Progenitor cell of endocrine pancreas (in vitro differentiated cells): ENCODE measurements at places on chromosomes 3 and 15. TPM values are rescaled to one million over a fixed set of nuclear protein-coding genes. Genes with fewer than 3 reads are reported as not detected.
A peak's percentile ranks its signal among the peaks of the same experiment; 100 is the strongest.

DNA sequence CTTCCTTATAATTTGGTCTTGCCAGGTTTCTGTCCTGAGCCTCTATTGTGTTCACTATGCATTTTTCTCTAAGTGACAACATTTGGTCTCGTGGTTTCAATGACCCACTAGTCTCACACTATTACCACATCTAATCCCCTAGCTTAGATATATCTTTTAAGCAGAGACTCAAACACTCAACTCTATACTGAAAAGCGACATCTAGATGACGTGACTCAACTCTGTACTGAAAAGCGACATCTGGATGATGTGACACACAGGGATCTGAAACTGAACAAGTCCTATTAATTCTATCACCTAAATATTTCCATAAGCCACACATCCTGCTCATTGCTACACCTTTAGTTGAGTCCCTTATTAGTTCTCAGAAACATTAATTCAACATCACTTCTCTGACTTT lies 141.7 kb upstream of the MBNL1 start:
- DNase-seq = no peak

GRCh38 chr3:64975147-64975546 lies 287.3 kb upstream of the ADAMTS9 start:
- DNase-seq = no peak

GRCh38 chr3:11982341-11982941 lies 21.7 kb upstream of the SYN2 start:
- DNase-seq = no peak

The GRM2 gene
- 0.19 and 0.82 TPM in 2 replicates for total RNA-seq

DNA sequence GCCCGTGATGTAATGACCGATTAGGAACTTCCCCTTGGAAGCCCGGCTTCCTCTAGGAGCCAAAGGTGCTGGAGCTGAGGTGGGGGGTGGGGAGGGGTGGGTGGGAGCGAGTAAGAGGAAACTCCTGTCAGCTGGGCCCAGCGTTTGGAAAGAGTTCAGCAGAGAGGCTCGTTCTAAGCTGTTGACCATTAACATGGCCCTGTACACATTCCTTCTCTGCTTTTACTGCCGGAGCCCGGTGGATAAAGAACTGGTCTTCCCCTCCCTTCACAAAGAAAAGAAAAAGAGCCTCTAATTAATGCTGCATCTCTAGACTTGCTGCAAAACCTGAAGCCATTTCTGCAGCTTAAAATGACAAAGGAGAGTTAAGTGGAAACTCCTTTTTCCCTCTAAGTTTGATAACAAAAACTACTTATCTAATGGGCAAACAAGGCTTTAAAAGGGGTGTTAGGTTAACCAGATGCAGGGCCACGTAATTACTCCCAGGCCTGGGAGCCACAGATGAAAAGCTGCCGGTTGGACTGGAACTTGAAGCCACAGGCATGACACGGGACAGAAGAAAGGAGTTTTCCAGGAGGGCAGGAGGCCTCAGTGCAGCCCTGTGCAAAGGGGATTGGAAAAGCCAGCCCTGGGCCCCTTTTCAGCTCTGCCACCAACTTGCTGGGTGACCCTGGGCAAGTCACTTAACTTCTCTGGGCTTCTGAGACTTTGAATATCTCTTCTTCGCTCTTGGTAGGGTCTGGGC lies 71.3 kb downstream of the SMAD6 start:
- DNase-seq = no peak

- DNase-seq = no peak
Observed at GRCh38 chr3:133276594-133276993, 123.3 kb upstream of the BFSP2 start.

GRCh38 chr3:53230041-53230621 lies 25.7 kb downstream of the TKT start:
- DNase-seq = no peak

The CD80 gene
- 0.20 and 0.24 TPM in 2 replicates for total RNA-seq

The GPR149 gene
- not detected in 2 replicates for total RNA-seq

- DNase-seq = peak; percentile 41
Observed at GRCh38 chr3:10867384-10867783, 51.4 kb downstream of the SLC6A11 start.

DNA sequence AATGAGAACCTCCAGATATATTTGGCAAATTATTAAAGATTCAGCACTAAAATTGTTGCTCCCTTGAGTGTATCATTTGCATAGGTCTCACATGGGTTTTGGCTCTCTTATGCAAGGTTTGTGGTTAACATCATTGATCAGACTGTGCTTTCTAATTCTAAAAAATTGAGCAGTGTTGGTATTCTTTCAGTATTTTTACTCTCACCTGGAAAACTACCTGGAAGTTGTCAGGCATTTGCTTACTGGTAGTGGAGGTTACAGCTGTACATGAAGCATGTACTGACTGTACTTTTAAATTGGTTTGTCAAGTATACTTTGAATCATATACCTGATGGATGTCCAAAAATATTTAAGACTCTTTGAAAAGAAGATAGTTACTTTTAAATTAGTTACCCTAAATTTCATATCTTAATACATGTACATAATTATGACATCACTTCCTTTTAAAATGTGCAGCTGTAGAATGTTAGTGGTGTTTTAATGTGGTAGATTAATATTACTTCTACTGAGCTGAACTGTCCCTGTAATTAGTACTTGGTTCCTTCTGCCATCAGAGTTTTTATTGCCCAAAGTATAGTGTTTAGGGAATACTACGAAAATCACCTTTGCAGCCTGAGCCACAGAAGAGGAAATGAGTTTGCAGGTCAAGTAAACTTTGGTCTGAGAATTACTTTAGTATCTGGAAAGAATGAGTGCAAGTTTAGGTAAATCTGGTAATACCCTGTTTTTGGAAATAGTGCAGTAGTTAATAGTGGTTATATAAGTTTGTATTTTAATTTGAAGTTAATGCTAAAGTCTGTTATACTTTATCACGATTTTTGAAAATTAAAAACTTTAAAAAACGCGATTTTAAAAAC lies 2.8 kb downstream of the CHD2 start:
- DNase-seq = no peak

- DNase-seq = no peak
Observed at GRCh38 chr3:62343755-62344154, 29.6 kb downstream of the FEZF2 start.

- DNase-seq = no peak
Observed at GRCh38 chr15:94793641-94794040, 562.3 kb downstream of the MCTP2 start.
